ENCODE measurements at places on chromosomes 6 and 20.

- DNase-seq: no peak
These were observed 214.4 kb upstream of the STXBP5 start for GRCh38 chr6:146989860-146990259.

GRCh38 chr6:74870403-74870802, 335.4 kb downstream of the COL12A1 start:
- no peak for DNase-seq

DNA sequence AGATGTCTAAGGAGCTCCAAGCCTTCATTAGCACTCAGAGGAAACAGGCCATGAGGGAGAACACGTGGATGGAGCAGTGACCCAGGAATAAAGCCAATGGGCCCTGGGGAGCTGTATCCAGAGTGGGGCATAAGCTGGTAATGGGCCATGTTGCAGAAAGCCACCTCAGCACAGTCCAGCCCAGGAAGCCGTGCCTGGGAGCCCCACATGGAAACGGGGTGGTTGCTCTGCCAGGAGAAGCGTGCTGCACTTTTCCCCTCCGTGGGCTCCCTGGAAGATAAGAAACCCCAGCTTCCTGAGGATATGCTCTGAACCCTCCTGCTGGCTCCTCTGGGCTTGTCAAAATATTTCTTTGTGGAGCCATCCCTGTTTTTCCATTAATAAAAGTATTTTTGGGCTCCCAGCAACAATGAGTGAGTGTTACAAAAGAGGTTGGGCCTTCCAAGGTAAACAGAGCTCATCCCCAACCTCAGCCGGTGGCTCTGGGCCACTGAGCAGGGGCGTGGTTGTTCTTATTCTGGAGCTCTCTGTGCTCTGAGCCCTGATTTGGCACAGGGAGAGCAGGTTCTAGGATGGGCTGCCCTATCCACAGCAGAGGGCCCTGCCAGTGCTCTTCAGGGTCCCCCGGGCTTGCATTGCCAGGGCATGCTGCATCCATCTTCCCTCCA, 31.2 kb upstream of the NFATC2 start:
- DNase-seq: no peak

GRCh38 chr6:52992980-52993920, 1.8 kb downstream of the GSTA4 start:
- no peak for DNase-seq

GRCh38 chr6:116332096-116332495, 38.7 kb upstream of the DSE start:
- DNase-seq: no peak

DNA sequence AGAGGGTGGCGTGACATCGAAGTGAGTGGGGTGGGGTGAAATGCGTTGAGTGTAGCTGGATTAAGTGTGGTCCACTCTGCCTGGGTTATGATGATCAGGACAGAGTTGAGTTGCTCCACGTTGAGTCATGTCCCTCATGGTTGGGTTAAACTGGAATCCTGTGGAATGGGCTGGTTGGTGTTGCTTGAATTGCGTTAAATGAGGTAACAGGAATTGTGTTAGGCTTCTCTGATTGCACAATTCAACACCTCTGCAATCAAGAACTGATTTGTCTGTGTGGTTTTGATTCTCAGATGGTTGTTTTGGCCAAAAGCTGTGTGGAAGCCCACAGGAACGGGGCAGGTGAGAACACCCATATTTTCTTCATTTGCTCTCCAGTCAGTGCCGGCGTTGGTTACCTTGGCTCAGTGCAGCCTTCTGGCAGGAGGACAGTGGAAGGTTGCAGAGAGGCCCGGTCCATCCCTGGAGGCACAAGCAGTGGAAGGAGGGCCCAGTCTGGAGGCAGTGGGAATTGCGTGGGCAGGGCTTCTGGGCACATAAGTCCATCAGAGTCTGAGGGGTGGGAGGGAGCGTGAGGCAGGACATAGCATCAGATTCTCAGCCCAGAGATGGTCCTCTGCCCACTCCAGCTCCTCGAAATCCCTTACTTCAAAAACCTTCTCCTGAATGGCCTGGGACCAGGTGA, 11.6 kb downstream of the NOTCH4 start:
- DNase-seq: no peak

GRCh38 chr6:163904186-163904585, 489.7 kb downstream of the QKI start:
- no peak for DNase-seq

DNA sequence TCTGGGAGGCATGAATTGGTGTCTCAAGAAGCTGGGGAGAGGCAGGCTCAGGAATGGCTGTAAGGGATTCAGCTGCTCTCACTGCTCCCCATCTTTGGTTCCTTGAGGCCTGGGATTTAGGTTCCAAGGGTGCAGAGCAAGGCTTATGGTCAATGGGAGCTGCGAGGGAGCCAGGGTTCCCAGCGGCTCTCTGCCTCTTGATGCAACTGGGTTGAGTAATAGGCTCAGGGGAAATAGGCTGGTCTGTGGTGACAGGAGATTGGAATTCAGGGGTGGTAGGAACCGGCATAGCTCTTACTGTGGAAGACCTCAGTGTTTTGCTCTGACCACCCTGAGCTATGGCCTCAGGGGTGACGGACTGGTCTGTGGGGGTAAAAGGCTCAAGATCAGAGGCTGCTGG, 13.0 kb upstream of the NRM start:
- DNase-seq: no peak

DNA sequence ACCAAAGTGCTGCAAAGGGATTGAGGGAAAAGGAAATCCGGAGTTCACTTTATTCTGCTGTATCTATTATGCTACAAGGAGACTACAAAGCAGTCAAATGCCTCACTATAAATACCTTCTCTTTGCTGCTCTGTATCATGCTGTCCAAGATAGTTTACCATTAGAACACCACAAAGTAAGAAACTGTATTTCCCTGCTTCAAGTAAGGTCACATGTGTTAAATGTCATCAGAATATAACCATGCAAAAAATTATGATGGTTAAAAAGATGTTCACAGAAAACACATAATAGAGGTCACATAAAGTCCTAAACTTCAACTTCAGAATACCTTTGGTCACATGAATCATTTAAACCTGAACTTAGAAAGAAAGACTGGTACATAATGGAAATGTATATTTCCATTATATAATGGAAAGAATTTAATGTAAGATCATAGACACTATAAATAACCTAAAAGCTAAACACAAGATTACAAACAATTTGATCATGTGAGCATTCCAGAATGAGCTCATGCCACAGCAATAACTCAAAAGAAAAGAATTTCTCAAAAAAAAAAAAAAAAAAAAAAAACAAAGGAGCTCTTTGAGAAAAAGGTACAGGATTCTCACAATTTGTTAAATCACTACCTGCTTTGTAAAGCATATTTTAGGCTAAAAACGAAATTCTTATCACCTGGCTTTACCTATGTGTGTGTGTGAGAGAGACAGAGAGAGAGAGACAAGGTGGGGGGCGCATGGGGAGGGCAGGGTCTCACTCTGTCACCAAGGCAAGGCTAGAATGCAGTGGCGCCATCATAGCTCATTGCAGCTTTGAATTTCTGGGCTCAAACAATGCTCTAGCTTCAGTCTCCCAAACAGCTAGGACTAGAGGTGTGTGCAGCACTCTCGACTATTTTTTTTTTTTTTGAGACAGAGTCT, 58.7 kb downstream of the KIF13A start:
- no peak for DNase-seq

GRCh38 chr6:38413102-38413800, 226.5 kb downstream of the BTBD9 start:
- no peak for DNase-seq

GRCh38 chr6:130781557-130781956, 45.6 kb upstream of the SMLR1 start:
- DNase-seq: no peak

DNA sequence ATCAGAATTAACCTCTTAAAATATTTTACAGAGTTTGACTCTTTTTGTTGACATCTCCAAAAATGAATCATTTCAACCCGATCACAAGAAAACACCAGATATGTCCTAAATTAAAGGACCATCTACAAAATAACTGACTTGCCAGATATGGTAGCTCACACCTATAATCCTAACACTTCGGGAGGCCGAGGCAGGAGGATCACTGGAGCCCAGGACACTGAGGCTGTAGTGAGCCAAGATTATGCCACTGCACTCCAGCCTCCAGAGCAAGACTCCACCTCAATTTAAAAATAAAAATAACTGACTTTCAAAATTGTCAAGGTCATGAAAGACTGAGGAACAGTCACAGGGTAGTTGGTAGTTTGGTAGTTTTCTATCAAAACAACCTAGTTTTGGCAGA, 34.9 kb downstream of the DCDC2 start:
- no peak for DNase-seq

DNA sequence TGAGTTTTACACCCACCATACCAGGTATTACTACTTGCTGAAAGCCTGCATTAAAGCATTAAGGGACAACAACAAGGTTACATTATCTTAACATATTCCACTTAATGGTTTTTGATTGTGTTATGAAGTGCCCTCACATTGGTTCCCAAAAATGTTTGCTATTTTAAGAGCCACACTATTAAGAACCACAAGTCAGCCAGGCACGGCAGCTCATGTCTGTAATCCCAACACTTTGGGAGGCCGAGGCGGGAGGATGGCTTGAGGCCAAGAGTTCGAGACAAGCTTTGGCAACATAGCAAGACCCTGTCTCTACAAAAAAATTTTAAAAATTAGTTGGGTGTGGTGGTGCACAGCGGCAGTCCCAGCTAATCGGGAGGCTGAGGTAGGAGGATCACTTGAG, 28.2 kb downstream of the ATXN1 start:
- DNase-seq: no peak

DNA sequence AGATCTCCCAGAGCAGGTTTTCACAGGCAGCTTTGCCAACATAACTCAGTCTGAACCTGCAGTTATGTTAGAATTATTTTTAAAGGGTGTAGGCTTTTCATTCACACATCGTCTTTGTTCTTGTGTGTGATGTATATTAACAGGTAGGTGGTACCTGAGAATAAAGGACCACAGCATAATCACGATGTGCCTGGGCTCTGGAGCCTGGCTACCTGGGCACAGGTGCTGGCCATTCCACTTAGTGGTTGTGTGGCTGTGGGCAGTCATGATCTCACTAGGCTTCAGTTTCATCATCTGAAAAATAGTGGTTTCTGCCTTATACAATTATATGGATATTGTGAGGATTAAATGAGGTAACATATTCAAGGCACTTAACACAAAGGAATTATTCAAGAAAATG, 6.4 kb downstream of the CD109 start:
- DNase-seq: no peak

- no peak for DNase-seq
These were observed 50.3 kb downstream of the AIG1 start for GRCh38 chr6:143110996-143111395.

DNA sequence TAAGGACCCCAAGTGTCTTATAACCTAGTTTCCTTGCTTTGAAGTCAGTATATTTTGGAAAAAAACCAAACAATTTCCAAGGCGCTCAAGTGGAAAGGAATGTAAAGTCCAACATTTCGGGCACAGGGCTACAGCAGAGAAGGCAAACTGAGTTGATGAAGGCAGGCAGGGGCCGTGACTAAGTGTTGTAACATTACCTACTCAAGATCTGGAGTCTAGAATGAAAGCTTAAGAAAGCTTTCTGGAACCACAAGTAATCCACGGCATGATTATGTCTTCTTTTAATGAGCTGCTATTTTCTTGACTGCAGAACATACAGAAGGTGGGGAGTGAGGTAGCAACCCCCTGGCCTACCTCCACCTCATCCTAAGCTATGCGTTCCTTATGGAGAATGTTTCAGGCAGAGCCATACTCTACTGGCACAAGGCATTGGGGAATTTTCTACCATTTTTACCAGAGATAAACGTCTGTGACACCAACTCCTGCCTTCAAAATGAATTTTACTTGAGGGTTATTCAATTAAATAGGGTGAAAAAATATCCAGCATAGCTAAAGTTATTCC, 4.3 kb downstream of the PPP1R10 start:
- DNase-seq: no peak

DNA sequence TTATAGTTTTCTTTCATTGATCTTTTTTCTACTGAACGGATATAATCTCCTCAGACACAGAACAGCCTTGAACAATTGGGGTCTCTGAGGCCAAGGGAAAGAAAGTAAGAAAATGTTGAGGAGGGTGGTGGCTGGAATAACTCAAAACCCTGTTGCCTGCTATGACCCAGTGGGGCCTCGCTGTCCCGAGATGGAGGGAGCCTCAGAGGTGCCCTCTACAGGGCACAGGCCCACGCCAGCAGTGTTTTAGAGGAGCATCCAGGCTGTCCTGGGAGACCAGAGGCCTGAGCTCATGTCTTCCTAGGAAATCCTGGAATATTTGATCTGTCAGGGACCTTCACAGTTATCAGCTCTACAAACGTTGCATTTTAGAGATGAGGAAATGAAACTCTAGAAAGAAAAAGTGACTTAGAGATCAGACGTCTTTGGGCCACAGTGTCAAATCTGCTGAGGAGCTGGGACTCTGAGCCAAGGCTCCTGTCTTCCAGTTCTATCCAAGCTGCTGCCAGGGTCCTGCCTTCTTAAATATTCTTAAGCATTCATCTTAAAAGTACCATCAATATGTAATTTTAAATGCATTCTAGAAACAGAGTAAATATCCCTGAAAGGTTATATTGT, 26.3 kb downstream of the ALDH5A1 start:
- no peak for DNase-seq

GRCh38 chr6:170317076-170317475, 10.5 kb downstream of the FAM120B start:
- DNase-seq: no peak

DNA sequence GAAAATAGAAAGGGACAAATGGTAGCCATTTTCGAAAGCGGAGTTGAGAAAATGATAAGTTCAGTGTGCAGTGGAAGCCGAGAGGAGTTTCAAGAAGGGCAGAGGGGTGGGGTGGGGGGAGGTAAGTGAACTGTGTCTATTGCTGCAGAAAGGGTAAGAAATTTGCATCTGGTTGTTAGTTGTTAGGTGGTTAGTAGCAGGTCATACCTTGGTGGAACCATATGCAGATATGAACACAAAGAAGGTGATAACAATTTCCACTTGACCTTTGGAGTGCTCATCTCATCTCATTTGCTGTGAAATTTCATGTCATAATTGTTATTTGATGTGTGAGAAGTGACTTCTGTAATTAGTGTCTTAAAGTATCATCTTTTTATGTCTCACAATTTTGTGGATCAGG, 288.2 kb downstream of the QKI start:
- no peak for DNase-seq

GRCh38 chr6:125832391-125833117, 41.8 kb downstream of the NCOA7 start:
- DNase-seq: no peak

- DNase-seq: no peak
These were observed 47.7 kb downstream of the DNAH8 start for GRCh38 chr6:38762848-38763247.

DNA sequence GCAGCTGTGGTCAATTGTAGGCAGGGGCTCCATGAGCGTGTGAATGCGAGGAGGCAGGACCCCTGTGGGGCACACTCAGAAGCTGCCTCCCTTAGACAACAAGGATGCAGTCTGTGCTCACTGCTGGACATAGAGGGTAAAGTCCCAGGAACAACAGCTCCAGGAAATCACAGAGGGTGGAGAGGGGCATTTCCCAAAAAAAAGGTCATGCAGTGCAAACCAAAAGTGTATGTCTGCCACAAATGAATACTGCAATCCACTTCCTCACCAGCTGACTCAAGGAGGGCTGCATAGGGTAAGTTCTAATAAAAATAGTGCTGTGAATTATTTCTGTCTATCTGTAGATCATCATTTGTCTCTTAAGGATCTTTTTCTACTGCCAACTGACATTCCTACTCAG, 95.8 kb downstream of the RNF182 start:
- DNase-seq: no peak

GRCh38 chr6:39082310-39082709, 32.7 kb downstream of the SAYSD1 start:
- DNase-seq: no peak

- DNase-seq: no peak
These were observed 301.5 kb downstream of the BMP7 start for GRCh38 chr20:56964901-56965300.

- no peak for DNase-seq
These were observed 52.8 kb upstream of the RIPOR2 start for GRCh38 chr6:24988562-24988961.

All from CD8-positive, alpha-beta memory T cell (primary cell).